CD8-positive, alpha-beta memory T cell (primary cell): ENCODE measurements at places on chromosomes 6 and 20. TPM values are rescaled to one million over a fixed set of nuclear protein-coding genes. Genes with fewer than 3 reads are reported as not detected.

DNA sequence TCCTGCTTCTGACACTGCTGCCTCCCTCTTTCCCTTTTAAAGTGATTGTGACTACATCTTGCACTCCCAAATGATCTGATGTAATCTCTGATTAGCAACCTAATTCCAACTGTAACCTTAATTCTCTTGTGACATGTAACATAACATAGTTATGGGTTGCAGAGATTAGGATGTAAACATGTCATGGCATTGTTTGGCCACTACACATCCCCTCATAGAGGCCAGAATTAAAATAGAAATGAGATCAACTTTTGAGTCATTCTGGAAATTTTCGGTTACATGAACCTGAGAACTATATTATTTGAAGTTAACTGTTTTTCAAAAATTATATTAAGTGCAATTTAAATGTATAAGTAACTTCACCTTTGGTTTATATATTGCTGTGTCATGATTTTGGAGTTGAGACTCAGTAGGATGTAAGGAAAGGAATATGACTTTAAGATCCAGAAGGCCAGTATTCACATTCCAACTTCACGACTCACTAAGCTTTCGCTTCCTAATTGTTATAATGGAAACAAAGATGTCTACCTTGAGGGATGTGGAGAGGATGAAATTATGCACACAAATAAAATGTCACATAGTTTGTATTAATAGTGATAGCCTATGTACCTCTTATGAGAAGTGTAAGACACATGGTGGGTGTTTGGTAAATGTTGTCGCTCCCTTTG is 611.9 kb upstream of the MAP3K7 start:
- DNase-seq: no peak

GRCh38 chr20:9506964-9507369 is 7.4 kb upstream of the LAMP5 start:
- no peak for DNase-seq

DNA sequence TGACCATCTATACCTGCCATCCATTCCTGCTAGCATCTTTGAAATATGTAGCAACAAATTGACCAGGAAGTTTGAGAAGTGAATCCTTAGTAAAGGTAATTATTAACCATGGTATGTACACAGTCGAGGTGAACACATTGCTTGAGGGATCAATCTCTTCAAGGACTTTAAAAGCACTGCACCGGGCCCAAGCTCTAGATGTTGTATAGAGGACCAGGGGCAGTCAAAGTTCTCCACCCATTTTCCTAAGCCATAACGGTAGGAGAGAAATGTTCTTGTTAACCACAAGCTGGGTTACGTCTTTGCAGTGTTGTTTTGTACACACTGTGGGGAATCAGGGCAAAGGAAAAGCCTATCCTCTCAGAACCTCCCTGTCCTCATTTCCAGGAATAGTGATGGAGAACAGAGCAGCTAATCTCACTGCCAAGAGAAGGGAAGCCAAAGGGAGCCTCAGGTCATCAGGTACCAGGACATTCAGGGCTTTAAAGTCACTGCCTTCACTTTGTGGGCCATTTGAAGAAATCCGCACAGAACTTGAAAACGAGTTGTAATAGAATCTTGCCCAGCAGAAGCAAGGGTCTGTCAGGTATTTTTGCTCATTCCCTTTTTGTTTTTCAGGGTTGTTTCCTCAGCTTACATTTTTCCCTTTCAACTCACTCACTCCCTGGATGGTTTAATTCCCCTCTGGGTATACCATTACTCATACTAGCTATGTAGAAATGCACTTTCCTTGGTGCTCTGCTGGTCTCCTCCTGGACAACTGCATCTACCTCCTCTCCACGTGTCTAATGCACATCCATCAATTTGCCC is 5.3 kb upstream of the PM20D2 start:
- no peak for DNase-seq

DNA sequence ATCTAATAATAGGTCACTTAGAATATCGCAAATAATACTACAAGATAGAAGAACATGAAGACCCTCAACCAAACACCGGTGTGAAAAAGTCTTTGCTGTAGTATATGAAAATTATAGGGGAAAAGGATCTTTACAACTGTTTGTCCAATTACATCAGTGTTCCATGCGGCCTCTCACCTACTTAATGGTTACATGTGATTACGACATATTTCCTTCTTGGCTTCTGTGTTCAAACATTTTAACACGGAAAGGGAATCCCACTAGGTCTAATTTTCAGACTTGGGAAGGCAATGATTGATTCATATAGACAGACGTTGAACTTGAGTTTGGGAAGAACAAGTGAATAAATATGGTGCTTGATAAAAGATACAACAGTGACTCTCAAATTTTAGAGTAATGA is 273.4 kb downstream of the KIF16B start:
- no peak for DNase-seq

Gene PTCRA
- polyA plus RNA-seq: not detected

GRCh38 chr6:35736253-35736894 is 458 bp upstream of the ARMC12 start:
- peak; percentile 75 for DNase-seq

DNA sequence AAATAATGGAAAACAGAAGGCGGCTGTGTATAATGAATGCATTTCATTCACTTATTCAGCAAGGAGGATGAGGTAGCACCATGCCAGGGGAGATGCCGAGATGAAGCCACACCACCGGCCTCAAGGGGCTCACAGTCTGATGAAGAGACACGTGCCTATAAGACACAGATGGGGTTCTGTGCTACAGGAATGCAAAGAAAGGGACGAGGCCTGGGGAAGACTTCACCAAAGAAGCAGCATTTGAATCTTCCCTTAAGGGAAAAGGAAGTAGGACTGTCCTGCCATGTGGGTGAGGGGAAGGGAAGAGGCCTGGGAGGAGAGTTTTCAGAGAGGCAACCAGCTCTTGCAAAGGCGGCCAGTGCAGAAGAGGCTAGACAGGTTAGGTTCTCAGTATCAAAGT is 98.9 kb downstream of the PSMG4 start:
- no peak for DNase-seq

Gene BNIP5
- not detected for polyA plus RNA-seq

Gene SRXN1
- 20.3 TPM for polyA plus RNA-seq

- DNase-seq: no peak
Measured at GRCh38 chr6:106609699-106610098, 19.6 kb downstream of the RTN4IP1 start.
